ENCODE measurements at places on chromosomes 11 and 22.

- H3K27ac ChIP-seq = no peak overlapping the region
- no peaks in the 10 kb centered on the region for H3K4me1 ChIP-seq
- DNase-seq = no peak
- H3K4me3 ChIP-seq = no peak overlapping the region
- H3K36me3 ChIP-seq = no peaks in the 10 kb centered on the region
Measured at GRCh38 chr22:19902245-19902715, 39.3 kb upstream of the COMT start.

GRCh38 chr11:129696309-129696989, 119.2 kb upstream of the TMEM45B start:
- DNase-seq = no peak
- peaks cover 18% of the 10 kb centered on the region for H3K27me3 ChIP-seq
- peak overlapping the region; percentile 42 for H3K4me3 ChIP-seq
- H3K4me1 ChIP-seq = peaks cover 4% of the 10 kb centered on the region
- no peak overlapping the region for H3K27ac ChIP-seq

GRCh38 chr22:43014316-43014868, 557 bp downstream of the PACSIN2 start:
- peak overlapping the region; percentile 96 for H3K4me3 ChIP-seq
- no peaks in the 10 kb centered on the region for H3K36me3 ChIP-seq
- peak overlapping the region; percentile 84 for H3K27ac ChIP-seq
- H3K27me3 ChIP-seq = no peaks in the 10 kb centered on the region

GRCh38 chr22:38199826-38200559, 1.8 kb upstream of the MAFF start:
- H3K27ac ChIP-seq = peak overlapping the region; percentile 93
- DNase-seq = no peak
- H3K4me3 ChIP-seq = peak overlapping the region; percentile 95
- peaks cover 50% of the 10 kb centered on the region for H3K4me1 ChIP-seq

DNA sequence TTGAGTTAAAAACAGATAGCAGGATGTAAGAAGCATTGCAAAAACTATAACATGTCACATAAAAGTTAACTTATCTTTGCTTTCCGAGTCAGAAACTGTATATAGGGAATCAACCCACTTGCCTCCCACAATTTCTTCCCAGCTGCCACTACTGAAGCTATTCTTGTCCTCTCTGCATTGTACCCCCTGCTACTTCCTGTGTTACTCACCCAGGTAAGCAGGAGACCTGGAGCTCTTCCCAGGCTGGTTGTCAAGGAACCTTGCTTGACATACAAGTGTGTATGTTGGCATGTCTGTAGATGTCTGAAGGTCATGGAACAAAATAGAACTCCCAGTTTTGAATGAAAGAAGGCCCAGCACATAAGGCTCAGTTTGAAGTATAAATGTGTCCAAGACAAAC, 74.3 kb upstream of the LRRC4C start:
- no peaks in the 10 kb centered on the region for H3K27me3 ChIP-seq
- DNase-seq = no peak
- peaks cover 14% of the 10 kb centered on the region for H3K36me3 ChIP-seq
- no peak overlapping the region for H3K4me3 ChIP-seq
- no peaks in the 10 kb centered on the region for H3K4me1 ChIP-seq

Measured in natural killer cell treated with Interleukin-12 subunit alpha and Interleukin-12 subunit beta and Interleukin-15 and Interleukin-18, amount 100 ng/mL, for 72 hours (primary cell).